Adipocyte (in vitro differentiated cells): ENCODE measurements at places on chromosomes 1 and 21.
A peak's percentile ranks its signal among the peaks of the same experiment; 100 is the strongest.

DNA sequence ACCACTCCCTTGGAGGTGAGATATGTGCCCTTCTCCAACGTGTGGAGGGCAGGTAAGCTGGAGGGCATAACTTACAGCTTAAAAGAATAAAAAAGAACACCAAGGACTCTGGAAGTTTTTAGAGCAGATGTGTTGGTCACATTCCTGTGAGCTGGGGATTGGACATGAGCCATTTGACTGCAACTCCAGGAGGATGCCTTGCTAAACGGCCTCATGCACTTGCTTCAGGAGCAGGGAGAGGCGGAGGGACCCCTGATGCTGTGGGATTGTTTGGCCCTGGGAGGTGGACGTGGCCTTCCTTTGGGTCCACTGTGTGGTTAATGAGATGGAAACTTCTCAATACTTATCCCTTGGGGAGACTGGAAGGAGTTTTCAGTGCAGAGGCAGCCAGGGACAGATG is 185.6 kb downstream of the RHOU start:
- peak; percentile 22 for DNase-seq

DNA sequence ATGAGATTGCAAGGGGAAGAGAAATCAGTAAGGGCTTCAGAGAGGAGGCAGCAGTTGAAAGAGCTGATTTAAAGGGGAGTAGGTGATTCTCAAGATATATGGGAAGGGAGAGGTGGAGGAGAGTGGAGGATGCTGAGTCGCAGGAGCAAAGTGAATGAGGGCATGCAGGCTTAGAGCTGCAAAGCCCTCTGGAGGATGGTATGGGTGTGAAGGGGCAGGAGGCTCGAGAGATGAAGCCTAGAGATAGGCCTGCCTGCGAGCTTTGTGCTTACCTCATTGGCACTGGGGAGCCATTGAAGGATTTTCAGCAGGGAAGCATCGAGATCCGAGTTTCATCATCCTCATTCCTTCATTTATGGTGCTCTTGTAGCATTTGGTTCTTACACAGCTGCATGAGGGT is 15.8 kb upstream of the SH2D2A start:
- no peak for DNase-seq

DNA sequence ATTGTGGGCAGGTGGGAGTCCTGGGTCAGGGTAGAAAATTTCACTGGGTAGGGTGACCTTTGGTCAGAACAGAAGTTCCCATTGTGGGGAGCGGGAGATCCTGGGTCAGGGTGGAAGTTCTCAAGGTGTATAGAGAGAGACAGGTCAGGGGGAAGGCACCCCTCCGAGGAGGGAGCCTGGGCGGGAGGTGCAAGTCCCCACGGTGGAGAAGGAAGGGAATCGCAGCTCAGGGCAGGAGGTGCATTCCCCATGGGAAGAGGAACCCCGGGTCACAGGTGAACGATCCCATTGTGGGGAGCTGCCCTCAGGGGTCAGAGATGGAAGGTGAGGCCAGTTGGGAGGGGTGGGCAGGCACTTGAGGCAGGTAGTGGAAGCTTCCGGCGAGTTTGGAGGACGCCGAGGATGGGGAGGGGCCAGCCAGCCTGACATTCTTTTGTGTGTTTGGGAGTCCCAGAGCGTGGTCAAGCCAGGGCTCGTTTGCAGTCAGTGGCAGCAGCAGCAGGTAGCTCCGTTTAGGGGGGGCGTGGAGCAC is 637 bp downstream of the LYPLA2 start:
- peak; percentile 56 for DNase-seq

DNA sequence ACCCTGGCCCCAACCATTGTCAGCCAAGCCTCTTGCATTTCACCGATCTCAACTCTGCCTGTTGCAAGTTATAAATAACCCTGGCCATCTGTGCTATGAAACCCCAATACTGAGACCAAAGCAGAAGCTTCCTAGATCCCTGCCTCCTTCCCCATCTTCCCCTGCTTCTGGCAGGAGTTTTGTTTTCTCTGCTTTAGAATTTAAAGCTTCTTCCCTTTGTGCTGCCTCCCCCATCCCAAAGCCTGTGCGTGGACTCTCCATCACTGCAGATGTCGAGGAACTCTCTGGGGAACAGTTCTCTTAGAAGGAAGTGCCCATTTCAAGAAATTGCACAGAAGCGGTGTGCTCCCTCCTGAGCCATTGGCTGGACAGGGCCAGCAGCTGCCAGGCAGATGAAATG is 17.4 kb upstream of the MYOG start:
- no peak for DNase-seq
